ENCODE measurements at places on chromosomes 7 and 10. TPM values are rescaled to one million over a fixed set of nuclear protein-coding genes. Genes with fewer than 3 reads are reported as not detected.

DNA sequence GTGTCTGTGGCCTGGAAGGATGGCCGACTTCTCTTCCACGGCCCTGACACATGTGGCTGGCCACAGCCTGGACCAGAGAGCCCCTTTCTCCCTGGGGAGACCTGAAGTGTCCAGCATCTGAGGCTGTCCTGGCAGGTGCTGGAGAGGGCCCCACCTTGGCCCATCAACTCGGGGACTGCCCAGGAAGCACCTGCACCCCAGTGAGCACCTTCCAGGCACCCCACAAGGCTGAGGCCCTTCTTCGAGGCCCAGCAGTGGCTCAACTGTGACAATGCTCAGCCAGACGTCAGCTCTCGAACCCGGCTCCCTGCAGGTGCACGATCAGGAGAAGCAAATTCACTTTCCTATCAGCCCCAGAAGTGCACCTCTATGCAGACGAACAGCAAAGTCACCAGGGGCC is 24.3 kb downstream of the RGS10 start:
- DNase-seq: no peak

DNA sequence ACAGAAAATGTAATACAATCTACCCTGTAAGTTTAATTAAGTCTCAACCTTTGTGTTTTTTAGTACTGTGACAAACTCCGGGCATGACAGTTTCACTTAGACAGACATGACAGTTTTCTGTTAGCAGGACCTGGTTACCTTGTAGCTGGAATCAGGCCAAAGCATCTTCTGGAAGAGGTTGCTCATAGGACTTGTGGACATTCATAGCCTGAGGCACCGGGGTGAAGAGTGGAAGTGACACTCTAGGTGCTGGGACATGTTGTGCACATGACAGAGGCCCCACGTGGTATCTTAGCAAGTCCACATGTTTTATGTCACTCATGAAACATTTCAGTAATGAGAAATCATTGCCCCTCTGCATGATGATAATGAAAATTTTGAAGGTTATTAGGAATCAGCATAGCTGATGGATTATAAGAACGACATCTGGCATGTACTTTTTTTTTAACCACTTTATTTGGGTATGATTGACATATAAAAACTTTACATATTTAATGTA is 441.4 kb downstream of the CNTNAP2 start:
- DNase-seq: no peak

DNA sequence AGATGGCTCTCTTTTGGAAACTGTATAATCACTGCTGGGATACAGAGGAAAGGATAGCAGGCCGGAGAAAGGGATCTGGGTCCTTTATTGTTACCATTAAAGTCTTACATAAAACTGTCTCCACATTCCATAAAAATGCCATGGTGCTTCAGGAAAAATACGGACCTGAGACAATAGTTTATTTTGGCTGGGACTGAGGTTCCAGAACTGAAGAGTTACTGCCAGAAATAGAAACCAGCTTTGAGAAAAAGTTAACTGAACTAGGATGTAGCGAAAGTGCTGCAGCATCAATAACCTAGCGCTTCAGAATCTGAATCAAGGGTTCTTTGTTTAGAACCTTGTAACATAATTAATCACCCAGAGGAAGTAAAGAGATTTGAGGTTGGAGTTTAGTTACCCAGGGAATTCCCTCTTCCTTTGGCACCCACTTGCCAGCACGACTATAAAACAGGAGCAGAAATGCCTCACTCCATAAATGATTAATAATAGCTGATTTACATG is 38.0 kb downstream of the MEOX2 start:
- DNase-seq: no peak

- no peak for DNase-seq
Measured at GRCh38 chr7:99728615-99729014, 6.4 kb downstream of the CYP3A7 start.

- DNase-seq: no peak
Measured at GRCh38 chr10:89901895-89902294, 200.5 kb downstream of the KIF20B start.

GRCh38 chr7:33356336-33356735 is 227.0 kb downstream of the BBS9 start:
- no peak for DNase-seq

DNA sequence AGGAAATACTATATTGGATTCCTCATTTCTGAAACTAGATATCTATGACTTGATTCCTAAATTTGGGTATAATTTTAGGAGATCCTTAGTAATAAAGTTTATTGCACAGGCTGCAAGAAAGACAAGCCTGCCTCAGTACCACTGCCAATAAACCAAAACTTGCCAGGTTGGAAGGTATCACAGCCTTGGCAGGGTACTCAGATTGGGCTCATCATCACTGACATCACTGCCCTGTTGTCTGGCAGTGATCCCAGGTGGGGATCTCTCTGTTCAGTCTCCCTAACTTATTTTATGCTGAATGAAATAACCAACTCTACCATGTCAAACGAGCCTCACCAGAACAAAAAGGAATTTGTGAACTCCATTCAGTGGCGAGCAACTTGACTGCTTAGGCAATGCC is 18.8 kb downstream of the FIGNL1 start:
- no peak for DNase-seq

GRCh38 chr10:123607386-123607785 is 58.8 kb upstream of the GPR26 start:
- no peak for DNase-seq

GRCh38 chr7:22663357-22663718 is 63.7 kb upstream of the IL6 start:
- DNase-seq: peak; percentile 83

- no peak for DNase-seq
Measured at GRCh38 chr7:129462420-129462819, 28.2 kb downstream of the STRIP2 start.

DNA sequence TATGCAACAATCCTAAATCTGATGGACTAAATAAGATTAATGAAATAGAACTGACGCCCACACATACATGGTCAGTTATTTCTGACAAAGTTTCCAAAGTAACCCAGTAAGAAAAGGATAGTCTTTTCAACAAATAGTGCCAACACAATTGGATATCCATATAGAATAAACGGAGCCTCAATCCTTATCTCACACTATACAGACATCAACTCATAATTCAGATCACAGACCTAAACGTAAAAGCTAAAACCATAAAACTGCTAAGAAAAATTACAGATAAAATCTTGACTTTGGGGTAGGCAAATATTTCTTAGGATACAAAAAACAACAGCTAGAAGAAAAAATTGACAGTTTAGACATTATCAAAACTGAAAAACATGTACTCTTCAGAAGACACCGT is 8.5 kb downstream of the CACUL1 start:
- no peak for DNase-seq

DNA sequence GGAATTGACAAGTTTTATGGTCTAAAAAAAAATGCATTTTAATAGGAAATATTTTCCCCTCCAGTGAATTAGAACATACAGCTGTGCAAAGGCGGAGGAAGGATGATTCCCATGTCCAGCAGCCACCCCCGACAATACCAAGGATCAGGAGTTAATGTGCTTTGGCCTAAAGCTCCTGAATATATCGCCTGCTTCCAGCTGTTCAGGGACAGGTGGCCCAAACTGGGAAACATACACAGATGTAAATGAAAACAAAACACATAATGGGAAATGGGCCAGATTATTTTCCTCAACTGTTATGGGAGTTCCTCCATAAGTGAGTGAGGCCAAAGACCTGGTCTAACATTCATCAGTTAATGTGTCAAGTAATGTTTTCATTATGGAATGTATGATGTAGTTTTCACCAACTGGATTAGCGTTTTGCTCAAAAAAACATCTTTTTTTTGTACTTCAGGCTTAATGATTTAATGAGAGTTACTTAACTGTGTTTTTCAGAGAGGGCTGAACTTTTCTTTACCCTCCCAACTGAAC is 55.1 kb upstream of the LAMB1 start:
- DNase-seq: no peak

DNA sequence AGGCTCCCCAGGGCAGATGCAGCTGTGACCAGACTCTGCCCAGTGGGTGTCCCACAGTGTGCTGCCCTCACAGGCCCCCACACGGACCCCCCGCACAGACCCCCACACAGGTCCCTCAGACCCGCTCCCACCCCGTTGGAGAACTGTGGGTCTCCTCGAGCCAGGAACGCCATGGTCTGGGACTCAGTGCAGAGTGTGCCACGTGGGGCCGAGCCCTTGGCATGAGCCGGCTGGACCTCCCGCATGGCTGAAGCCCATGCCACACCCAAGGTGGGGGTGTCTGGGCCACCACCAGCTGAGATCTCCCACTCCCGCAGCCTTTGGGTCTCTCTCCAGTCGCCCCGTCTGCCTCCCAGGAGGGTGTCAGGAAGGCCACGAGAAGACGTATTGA is 34.3 kb downstream of the JAKMIP3 start:
- DNase-seq: no peak

DNA sequence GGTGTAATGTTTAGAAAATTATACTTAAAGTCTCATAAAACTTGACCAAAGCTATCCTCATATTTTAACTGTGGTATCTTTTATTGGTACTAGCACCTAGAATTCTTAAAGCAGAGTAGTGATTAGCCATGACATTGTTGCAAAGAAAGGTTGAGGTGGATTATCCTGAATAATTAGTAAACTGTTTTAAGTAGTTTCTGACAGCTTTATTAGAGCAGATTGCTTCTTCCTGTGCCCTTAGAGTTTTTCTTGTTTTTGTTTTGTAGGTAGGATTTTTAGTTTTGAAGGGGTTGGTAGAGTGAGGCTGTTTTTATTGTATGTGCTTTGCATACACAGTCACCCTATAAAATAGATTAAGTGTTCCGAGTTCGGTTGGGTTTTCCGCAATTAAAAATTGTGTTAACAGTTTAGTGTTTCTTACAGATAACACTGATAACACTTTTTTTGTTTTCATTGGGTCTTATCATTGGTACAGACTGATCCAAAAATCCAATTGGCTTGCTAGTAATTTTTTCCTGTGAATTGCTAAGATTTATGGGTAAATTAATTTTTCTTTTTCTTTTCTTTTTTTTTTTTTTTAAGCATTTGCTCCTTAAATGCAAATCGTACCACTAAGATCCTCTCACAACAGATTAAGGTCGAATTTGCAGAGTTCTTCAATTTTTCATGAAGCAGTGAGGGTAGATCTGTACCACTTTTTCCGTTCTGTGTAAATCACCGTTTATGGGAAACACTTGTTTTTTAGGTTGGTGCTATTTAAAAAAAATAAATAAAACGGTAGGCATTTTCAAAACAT is 2.1 kb upstream of the PBLD start:
- DNase-seq: no peak

- DNase-seq: no peak
Measured at GRCh38 chr10:86836044-86836443, 79.6 kb downstream of the BMPR1A start.

GRCh38 chr10:5071411-5072198 is 22.6 kb upstream of the AKR1C3 start:
- DNase-seq: peak; percentile 63

DNA sequence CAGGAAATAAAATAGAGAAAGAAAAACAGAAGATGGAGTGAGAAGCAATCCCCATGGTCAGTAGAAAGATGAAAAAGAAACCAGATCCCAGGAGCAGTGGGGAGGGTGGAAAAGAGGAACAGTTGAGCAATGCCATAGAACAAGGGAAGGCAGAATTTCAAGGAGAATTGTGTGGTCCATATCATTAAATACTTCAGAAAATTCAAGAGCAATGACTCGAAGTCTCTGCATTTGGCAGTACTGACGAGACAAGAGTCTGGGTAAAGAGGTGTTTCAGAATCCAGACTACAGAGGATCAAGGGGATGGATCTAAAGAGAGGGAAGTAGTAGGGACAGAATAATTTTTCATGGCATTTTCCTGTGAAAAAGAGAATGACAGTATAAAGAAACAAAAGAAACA is 512.6 kb downstream of the PHTF2 start:
- DNase-seq: no peak

DNA sequence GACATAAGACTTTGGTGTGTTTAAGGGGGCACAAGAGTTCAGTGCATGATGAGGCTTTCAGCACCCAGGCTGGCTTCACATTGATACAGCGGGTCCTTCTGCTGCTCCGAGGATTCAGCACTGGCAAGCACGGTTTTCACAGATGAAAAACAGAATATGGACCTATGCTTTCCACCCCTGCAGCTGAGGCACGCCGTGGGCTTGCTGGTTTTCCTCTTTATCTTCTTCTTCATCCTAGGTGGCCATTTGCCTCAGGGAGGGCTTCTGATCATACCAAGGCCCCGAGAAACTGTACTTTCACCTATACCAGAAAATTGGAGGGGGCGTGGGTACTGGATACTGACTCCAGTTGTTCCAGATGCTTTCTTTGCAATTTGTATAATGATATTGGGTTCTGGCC is 277.1 kb upstream of the ZNF32 start:
- no peak for DNase-seq

GRCh38 chr7:94431619-94432280 is 37.1 kb downstream of the COL1A2 start:
- peak; percentile 86 for DNase-seq

DNA sequence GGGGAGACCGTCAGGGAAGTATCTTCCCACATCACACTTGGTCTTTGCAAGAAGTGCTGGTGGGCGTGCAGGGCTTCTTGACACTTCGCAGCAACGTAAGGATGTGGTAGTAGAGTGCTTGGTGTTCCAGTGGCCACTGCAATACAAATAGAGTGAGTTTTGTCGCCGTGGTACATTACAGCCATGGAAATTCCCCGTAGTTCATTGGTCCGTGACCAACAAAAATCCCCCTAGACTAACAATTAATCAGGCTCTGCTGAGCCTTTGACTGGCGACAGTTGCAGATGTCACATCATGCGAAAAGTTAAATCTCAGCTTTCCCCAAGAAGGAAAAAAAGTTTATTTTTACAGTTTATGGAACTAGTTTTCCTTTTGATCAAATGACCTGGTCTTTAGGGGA is 134.7 kb downstream of the MGMT start:
- DNase-seq: no peak

GRCh38 chr10:124194199-124194824 is 100.9 kb upstream of the CHST15 start:
- DNase-seq: no peak

GRCh38 chr10:101693978-101694673 is 844 bp downstream of the FBXW4 start:
- DNase-seq: peak; percentile 39

- DNase-seq: no peak
Measured at GRCh38 chr7:1964913-1965578, 267.7 kb downstream of the MAD1L1 start.

DNA sequence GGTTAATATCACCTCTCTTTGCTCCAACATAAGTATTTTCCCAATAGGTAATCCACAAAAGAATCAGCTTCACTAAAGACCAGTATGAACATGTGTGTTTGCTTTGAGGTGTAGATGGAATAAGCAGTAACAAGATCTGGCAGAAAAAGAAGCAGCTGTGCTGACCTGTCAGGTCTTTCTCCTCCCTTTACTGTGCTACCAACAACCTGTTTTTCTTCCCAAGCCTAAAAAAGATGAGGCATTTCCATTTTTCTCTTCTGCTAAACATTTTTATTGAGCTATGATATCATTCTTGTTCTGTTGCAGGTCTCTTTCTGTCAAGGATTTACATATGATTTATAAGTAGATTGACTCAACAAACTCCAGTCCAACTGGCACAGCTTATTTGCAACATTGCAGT is 315.2 kb upstream of the GLI3 start:
- no peak for DNase-seq

Gene DDX21
- polyA plus RNA-seq: 33.9 TPM

Gene PPP1R17
- not detected for polyA plus RNA-seq

Gene HABP2
- polyA plus RNA-seq: not detected

Gene LRRD1
- 0.02 TPM for polyA plus RNA-seq

Gene TWIST1
- 42.3 TPM for polyA plus RNA-seq

Gene PRKCQ
- 0.03 TPM for polyA plus RNA-seq

Gene TACC2
- 15.4 TPM for polyA plus RNA-seq

Gene RPEL1
- 0.07 TPM for polyA plus RNA-seq

Gene CHN2
- polyA plus RNA-seq: not detected

Gene ADRB1
- polyA plus RNA-seq: not detected

Gene CASD1
- polyA plus RNA-seq: 4.0 TPM

Gene PLEKHS1
- not detected for polyA plus RNA-seq

Gene RNF32
- 0.56 TPM for polyA plus RNA-seq

Gene RHBDD2
- 47.5 TPM for polyA plus RNA-seq

Gene NXPH1
- polyA plus RNA-seq: not detected

Gene PNLIP
- not detected for polyA plus RNA-seq

Measured in IMR-90 (cell line).